Amygdala (tissue), 56 donors: ENCODE measurements at places on chromosomes 4 and X.

DNA sequence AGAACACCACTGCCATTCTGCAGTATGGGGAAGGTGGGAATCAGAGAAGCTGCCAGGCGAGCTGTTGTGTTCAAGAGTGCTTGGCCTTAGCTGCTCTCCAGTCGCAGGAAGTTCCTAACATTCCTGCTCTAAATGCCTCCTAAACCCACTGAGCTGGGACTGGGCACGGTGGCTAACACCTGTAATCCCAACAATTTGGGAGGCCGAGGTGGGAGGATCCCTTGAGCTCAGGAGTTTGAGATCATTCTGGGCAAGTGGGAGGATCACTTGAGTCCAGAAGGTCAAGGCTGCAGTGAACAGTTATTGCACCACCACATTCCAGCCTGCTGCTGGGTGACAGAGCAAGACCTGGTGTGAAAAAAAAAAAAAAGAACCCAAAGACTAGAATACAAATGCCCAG lies 690.3 kb upstream of the FAM241A start:
- DNase-seq, result no peak

GRCh38 chrX:68059469-68059868 lies 373.8 kb downstream of the OPHN1 start:
- no peak for DNase-seq

DNA sequence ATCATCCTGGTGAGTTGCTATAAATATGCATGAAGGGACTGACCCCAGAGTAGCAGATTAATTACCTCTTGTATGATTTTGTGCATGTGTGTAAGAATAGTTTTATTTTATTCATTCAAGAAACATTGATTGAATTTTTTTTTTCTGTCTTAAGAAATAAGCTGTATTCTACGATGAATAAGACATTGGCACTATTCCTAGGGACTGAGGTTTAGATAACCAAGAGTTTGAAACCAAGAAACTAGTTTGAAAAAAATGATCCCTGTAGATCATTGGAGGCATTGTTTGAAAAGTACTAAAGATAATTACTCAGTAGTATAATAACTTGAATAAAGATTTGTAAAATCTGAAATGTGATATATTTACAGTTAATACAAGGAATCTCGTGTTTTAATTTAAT lies 1086.9 kb downstream of the PCDH7 start:
- no peak for DNase-seq

GRCh38 chr4:187839765-187840164 lies 155.8 kb upstream of the ZFP42 start:
- no peak for DNase-seq

GRCh38 chrX:109732017-109732801 lies 848 bp downstream of the ACSL4 start:
- DNase-seq, result no peak

GRCh38 chr4:169102026-169102425 lies 92.0 kb upstream of the CBR4 start:
- DNase-seq, result no peak

GRCh38 chr4:69058410-69059059 lies 37.7 kb upstream of the UGT2B7 start:
- no peak for DNase-seq

GRCh38 chrX:7216981-7217587 lies 69.1 kb upstream of the PUDP start:
- DNase-seq, result no peak

DNA sequence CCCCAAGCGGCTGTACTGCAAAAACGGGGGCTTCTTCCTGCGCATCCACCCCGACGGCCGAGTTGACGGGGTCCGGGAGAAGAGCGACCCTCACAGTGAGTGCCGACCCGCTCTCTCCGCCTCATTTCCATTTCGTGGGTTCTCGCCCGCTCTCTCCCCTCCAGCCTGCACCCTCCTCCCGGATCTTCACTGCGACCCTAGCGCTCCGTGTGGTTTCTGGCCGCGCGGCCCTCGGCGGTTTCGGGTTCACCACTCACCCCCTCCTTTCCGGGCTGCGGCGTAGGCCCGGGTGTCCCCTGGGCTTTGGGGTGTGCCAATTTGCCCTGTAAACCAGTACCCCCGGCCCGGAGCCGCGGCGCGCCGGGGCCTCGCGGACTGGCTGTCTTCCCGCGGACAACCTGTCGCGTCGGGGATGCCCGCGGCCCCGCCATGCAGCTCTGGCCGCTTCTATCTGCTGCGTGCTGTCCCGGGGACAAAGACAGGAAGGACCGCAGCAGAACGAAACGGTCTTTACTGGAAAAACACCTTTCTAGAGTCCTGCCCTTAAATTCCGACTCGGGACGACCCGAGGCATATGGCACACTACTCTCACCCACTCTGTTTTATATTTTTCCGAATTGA lies 737 bp downstream of the FGF2 start:
- no peak for DNase-seq

DNA sequence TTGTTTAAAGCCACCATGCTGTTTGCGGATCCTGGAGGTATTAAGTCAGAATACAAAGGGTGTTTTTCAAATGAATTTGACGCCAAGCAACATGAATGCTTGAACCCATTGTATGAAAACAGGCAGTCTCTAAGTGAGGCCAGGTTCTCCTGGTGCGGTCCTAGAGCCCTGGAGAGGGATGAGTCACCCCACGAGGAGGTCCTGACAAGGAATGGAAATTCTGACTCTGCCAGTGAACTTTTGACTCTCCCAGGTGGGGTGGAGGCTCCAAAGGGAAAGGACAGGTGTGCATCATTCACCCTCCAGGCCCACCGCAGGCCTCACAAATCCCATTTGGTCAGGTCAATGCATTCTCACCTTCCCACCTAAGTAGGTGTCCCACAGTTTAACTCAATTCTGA lies 1.5 kb downstream of the TRIM2 start:
- DNase-seq, result no peak

DNA sequence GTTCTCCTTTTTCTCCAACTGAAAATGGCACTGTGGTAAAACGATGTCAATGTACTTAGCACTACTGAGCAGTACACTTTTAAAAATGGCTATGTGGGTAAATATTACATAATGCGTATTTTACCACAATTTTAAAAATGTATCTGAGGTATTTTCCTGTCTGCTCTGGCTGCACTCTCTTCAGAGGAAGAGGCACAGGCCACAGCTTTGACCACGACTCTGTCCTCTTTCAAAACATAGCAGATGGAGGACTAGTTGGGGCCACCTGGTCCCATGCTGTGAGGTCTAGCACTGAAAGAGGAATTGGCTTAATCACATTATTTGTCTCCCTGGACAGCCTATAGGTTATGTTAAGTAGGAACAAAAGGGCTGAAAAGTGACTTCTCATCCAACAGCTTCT lies 5.2 kb downstream of the KCNE5 start:
- no peak for DNase-seq

- DNase-seq, result no peak
Observed at GRCh38 chr4:24774452-24774851, 20.9 kb upstream of the SOD3 start.

- no peak for DNase-seq
Observed at GRCh38 chr4:122665161-122665929, 44.5 kb upstream of the IL21 start.

GRCh38 chr4:181476508-181476890 lies 766.7 kb upstream of the TENM3 start:
- DNase-seq, result no peak

- no peak for DNase-seq
Observed at GRCh38 chr4:8857766-8858700, 13.6 kb downstream of the HMX1 start.

GRCh38 chrX:105098201-105098600 lies 122.3 kb downstream of the TEX13A start:
- DNase-seq, result no peak

- no peak for DNase-seq
Observed at GRCh38 chrX:151816934-151817333, 82.4 kb downstream of the CNGA2 start.

DNA sequence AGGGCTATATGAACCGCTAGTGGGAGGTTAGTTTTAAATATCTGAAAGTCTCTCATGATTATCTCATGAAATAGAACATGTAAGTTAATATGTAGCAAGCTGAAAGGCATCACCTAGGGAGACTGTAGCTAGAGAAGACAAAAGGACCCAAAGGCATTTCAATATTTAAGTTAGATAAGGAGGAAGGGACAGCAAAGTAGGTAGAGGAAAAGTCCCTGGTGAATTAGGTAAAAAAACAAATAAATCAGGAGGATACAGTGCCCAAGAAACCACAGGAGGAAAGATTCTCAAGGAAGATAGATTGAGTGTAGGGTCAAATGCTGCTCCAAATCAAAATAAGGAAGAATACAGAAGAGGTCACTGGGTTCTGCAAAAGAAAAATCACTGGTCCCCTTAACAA lies 175.5 kb downstream of the GASK1B start:
- DNase-seq, result no peak

DNA sequence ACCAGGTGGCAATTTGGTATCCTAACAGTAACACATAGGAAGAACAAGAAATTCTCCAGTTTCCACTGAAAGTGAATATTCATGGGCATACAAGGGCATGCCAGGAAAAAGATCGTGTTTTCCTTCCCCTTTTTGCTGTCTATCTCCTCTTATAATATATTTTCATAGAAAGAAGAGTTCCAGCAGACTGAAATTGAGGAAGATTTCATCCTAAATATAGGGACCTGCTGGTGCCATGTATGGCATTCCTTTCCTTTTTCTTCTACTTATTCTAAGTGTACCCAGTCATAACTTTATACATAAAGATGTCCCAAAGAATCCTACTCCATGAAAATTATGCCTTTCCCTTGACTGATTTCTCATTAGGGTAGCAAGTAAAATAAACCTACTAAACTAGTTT lies 40.8 kb upstream of the KCNIP4 start:
- DNase-seq, result no peak

DNA sequence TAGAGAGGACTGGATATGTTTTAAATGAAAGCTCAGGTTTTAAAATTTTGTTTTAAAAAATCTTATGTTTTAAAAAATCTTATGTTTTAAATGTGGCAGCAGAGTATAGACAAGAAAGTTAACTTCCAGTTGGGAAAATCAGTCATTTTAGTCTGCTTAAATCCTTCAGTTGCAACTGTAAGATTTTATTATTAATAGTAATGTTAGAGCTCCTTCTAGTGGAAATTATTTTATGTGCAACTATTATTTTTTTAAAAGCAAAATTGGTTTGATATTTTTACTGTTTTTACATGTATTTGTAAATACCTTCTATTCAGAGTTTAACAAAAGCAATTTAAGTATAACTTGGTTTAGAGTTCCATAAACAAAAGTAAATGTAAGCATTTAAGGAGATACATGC lies 8.5 kb upstream of the NUDT6 start:
- DNase-seq, result no peak

DNA sequence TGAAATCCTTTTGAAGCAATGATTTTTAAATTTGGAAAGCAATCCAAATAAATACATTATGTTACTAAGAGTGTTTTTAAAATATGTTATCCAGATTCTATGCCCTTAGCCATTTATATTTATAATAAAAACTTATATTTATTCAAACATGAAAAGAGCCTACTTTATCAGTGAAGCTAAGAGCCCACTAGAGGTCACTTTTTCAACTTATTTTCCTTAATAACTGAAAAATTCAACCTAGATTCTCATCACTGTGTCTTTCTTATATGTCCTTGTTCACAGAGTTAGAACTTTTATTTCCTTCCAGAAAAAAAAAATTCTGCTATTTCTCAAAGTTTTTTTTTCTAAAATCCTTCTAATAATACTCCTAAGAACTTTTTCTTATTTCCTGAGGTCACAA lies 23.9 kb downstream of the PRDM8 start:
- DNase-seq, result no peak

DNA sequence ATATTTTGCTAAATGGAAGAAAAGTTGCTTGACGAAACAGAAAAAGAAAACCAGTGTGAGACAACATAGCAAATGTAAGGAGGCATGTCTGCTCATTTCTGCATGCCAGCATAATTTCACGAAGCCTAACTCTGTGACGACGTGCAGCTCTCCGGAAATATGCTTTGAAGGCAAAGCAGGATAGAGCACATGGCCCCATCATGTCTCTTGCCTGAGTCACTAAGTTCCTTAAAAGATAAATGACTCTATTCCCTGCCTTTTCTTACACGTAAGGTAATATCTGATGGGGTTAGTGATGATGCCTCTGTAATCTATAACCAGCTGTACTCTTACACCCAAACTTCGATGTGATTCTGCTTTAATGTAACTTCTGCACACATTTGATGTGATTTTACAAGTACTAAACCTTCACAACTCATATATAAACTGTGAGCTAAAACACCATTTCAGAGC lies 64.5 kb downstream of the ANXA3 start:
- no peak for DNase-seq

GRCh38 chr4:14566518-14566917 lies 435.8 kb upstream of the CPEB2 start:
- DNase-seq, result no peak

- DNase-seq, result no peak
Observed at GRCh38 chr4:118989098-118990080, 100.7 kb downstream of the SYNPO2 start.

DNA sequence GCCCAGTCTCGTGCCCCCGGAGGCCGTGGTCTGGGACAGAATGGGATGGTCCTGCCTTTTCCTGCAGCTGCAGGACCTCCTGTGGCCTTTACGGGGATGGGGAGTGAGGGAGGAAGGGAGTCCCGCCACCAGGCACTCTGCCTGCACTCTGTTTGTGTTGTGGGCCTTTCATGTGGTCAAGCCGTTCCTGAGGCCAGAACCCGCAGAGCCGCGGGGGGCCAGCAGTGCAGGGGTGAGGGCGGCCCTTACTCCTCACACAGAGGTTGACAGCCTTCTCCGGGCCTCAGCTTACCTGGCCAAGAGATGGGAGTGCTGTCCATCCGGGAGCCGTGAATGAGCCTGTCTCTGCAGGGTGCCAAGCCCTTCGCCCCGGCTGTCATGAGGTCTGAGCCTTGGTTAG lies 230.7 kb downstream of the AFAP1 start:
- DNase-seq, result no peak

- DNase-seq, result no peak
Observed at GRCh38 chr4:174358410-174358809, 74.7 kb downstream of the CEP44 start.

- no peak for DNase-seq
Observed at GRCh38 chr4:75289914-75290582, 224.2 kb downstream of the RCHY1 start.

DNA sequence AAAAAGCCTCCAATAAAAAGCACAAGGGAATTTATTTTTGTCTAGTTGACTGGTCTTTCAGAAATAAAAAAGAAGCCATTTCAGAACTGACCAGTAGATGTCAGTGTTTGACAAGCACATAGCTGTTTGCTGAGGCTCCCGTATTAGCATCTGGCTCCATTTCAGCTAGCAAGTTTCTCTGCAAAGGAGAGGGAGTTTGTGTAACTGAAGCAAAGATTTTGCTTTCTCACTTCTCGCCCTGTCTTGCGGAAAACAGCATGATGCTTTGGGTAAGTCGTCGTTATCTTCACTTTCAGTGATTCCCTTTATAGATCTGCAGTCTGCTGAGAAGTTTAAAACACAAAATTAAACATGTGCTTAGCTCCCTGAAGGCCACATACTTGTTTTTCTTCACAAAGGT lies 85.5 kb downstream of the CT47B1 start:
- DNase-seq, result peak; percentile 3

- DNase-seq, result no peak
Observed at GRCh38 chr4:38856046-38856445, 571 bp downstream of the TLR6 start.
